ENCODE measurements at places on chromosomes 3 and 15.

- no peak for DNase-seq
Observed at GRCh38 chr3:42635111-42635510, 18.4 kb upstream of the ZBTB47 start.

DNA sequence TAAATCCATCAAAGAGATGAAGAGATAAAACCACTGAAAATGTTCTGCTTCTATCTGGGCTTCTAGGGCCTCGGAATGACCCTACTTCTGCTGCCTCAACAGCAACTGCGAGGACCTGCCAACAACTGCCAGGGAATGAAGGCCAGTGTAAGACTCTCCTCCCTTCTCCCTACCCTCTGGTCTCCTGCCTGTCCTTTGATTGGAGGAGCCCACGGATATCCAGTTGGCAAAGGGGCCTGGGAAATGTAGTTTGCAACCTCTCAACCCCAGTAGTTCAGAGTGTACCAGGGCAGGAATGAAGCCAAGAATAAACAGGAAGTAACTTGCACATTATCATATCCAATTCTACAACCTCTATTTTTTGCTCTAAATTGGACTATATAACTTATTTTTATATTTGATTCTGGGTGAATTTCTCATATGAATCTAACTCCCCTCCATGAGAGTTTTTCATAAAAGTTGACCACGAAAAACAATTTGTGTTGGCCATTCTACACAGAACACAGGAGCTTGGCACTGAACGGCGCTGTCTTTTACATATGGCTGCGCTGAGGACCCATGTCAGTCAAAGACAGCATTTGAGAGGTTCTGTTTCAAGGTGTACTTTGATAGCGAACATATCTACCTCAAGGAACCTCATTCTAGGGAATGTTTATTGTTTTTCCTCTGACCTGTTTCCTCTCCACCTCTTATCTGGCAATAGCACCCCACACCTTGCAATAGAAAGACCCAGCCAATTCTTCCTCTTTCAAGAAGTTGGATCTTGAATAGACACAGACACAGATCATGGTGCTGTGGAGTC, 91.1 kb upstream of the RNF7 start:
- no peak for DNase-seq

GRCh38 chr15:51371266-51371665, 29.8 kb downstream of the GLDN start:
- DNase-seq: no peak

- no peak for DNase-seq
Observed at GRCh38 chr3:5437296-5437782, 249.8 kb downstream of the EDEM1 start.

- no peak for DNase-seq
Observed at GRCh38 chr15:36005542-36005941, 459.6 kb upstream of the DPH6 start.

GRCh38 chr15:100206643-100207042, 135.1 kb downstream of the ADAMTS17 start:
- no peak for DNase-seq

- no peak for DNase-seq
Observed at GRCh38 chr15:56838085-56838484, 80.4 kb upstream of the TCF12 start.

DNA sequence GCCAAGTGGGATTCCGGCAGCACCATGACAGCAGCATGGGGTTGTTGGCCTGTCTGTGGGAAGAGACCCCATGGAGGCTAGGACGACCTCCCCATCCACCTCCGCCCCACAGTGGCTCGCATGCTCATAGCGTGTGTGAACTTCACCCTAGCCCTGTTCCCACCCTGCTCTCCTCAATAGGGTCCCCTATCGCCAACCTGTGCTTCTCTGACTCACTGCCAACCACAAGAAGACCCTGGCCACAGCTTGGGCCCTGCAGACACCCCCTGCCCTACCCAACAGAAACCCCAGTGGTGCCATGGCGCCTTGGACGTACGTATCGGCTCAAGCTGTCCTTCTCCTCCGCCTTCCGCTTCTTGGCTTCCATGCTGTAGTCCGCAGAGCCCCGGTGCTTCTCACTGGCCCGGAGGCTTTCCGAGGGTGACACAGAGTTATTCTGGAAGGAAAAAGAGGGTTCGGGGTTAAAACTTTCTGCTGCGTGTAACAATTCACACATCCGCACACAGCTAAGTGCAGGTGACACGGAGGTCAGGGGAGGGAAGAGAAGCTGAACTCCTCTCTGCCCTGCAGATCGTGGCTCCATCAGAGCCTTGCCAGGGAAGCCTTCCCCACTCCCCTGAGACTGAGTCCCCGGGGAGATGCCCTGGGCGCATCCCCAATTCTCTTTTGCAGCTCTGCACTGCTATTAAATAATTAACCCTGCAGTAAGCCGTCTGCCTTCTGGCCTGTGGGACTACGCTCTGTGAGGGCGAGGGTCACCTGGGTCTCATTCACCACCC, 37.3 kb downstream of the TLE3 start:
- DNase-seq: no peak

- DNase-seq: no peak
Observed at GRCh38 chr3:160695915-160696327, 19.0 kb downstream of the ARL14 start.

GRCh38 chr3:127486321-127486944, 104.1 kb downstream of the TPRA1 start:
- DNase-seq: no peak
